Smooth muscle cell of bladder (primary cell): ENCODE measurements at places on chromosomes 5 and 9. TPM values are rescaled to one million over a fixed set of nuclear protein-coding genes. Genes with fewer than 3 reads are reported as not detected.

CAMSAP1 gene
- total RNA-seq = 12.9 and 14.4 TPM in 2 replicates

BNC2 gene
- total RNA-seq = 27.5 and 27.6 TPM in 2 replicates

SLC45A2 gene
- 0.14 and 0.18 TPM in 2 replicates for total RNA-seq

CWC27 gene
- 12.2 and 13.4 TPM in 2 replicates for total RNA-seq

SLC34A1 gene
- not detected in 2 replicates for total RNA-seq

NR5A1 gene
- total RNA-seq = not detected in 2 replicates

EIF4E1B gene
- total RNA-seq = not detected in 2 replicates

LCN2 gene
- not detected in 2 replicates for total RNA-seq

TUBB4B gene
- total RNA-seq = 101 and 110 TPM in 2 replicates

GTF3C5 gene
- 30.3 and 32.6 TPM in 2 replicates for total RNA-seq

GRIN3A gene
- total RNA-seq = not detected in 2 replicates

PCDHGB5 gene
- 15.9 and 19.9 TPM in 2 replicates for total RNA-seq

CDH10 gene
- 0.14 and 1.7 TPM in 2 replicates for total RNA-seq

DROSHA gene
- 40.5 and 40.8 TPM in 2 replicates for total RNA-seq

JAK2 gene
- total RNA-seq = 6.7 and 7.0 TPM in 2 replicates

QSOX2 gene
- 9.1 and 10.3 TPM in 2 replicates for total RNA-seq

SUSD3 gene
- 1.1 and 1.6 TPM in 2 replicates for total RNA-seq

SLC36A2 gene
- not detected in 2 replicates for total RNA-seq

FBP1 gene
- total RNA-seq = not detected in 2 replicates

TERT gene
- total RNA-seq = not detected in 2 replicates

C5 gene
- 4.5 and 4.8 TPM in 2 replicates for total RNA-seq

ESM1 gene
- 0.57 and 3.3 TPM in 2 replicates for total RNA-seq

SPINK6 gene
- total RNA-seq = 3.1 and 15.6 TPM in 2 replicates

SOHLH1 gene
- not detected in 2 replicates for total RNA-seq

PCDHB4 gene
- 0.09 and 0.14 TPM in 2 replicates for total RNA-seq

ADAMTSL2 gene
- 2.3 TPM in 2 replicates for total RNA-seq

LCP2 gene
- total RNA-seq = not detected in 2 replicates

PCDHB5 gene
- total RNA-seq = 0.57 and 1.4 TPM in 2 replicates

FBP2 gene
- total RNA-seq = not detected in 2 replicates

PCDHGA3 gene
- 0.85 and 1.4 TPM in 2 replicates for total RNA-seq

SCGB3A2 gene
- total RNA-seq = not detected in 2 replicates

TXNDC15 gene
- total RNA-seq = 141 and 192 TPM in 2 replicates

KIF20A gene
- 8.8 and 9.1 TPM in 2 replicates for total RNA-seq

TTLL11 gene
- total RNA-seq = 3.4 and 3.6 TPM in 2 replicates

NRARP gene
- 0.09 and 0.14 TPM in 2 replicates for total RNA-seq

PSD2 gene
- total RNA-seq = under 0.01 TPM in 2 replicates

ZDHHC12 gene
- total RNA-seq = 25.1 and 30.2 TPM in 2 replicates

ANKRD18A gene
- total RNA-seq = not detected in 2 replicates

MZB1 gene
- total RNA-seq = 0.14 and 0.18 TPM in 2 replicates

LPCAT1 gene
- total RNA-seq = 45.7 and 73.4 TPM in 2 replicates

PCDHA9 gene
- total RNA-seq = under 0.01 and 0.18 TPM in 2 replicates

GAPVD1 gene
- total RNA-seq = 34.1 and 36.1 TPM in 2 replicates

ZNF454 gene
- total RNA-seq = 1.5 and 2.1 TPM in 2 replicates

NR4A3 gene
- 0.55 and 1.00 TPM in 2 replicates for total RNA-seq

TRMO gene
- 13.7 and 14.9 TPM in 2 replicates for total RNA-seq

ISOC1 gene
- 15.5 and 17.8 TPM in 2 replicates for total RNA-seq

TSLP gene
- 3.4 and 3.8 TPM in 2 replicates for total RNA-seq

GDNF gene
- 0.28 and 0.65 TPM in 2 replicates for total RNA-seq

CDX1 gene
- total RNA-seq = under 0.01 and 0.09 TPM in 2 replicates

SHISAL2B gene
- total RNA-seq = not detected in 2 replicates

ELL2 gene
- 54.3 and 59.6 TPM in 2 replicates for total RNA-seq

TMEM203 gene
- total RNA-seq = 25.6 and 37.7 TPM in 2 replicates

IL33 gene
- 173 and 202 TPM in 2 replicates for total RNA-seq

CDH9 gene
- total RNA-seq = 0.18 TPM in 1 of 2 replicates, not detected in the other

FGFR4 gene
- 2.2 and 19.8 TPM in 2 replicates for total RNA-seq

PCDHB10 gene
- total RNA-seq = 0.28 and 0.71 TPM in 2 replicates
